ENCODE measurements at places on chromosomes 6 and 20.

- DNase-seq: no peak
Observed at GRCh38 chr6:49038294-49038822, 424.7 kb downstream of the MMUT start.

DNA sequence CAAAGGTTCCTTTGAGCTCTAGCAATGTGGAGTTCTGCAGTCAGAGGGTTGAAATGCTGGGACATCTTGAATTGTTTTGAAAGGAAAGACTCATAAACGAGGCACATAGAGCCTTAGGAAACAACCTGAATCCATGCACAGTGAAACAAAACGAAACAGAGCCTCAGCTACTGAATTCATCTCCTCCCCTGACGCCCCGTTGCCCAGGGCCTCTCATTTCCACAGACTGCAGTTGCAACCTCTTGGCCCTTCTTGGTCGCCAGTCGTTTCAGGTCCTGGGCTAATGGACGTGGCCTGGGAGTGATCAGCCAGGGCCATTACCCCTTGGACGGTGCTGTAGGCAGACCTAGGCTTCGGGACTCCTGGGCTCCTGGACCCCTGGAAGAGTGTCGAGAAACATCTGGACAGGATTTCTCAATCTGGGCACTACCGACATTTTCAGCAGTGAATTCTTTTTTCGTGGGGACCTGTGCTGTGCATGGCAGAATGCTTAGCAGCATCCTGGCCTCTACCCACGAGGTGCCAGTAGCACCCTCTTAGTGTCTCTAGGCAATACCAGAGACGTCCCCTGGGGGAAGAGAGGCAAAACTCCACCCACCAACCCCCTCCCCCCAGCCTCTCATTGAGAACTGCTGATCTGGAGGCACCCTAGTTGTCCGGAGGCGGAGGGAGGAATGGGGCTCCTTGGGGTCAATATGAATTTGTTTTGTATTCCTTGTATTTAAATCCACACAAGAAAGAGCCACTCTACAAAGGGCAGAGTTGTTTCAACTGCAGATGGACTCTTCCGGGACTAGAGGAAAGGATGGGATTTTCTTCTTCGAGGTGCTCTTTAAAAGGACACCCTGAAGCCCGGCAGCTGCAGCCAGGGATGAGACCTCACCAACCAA, 50.2 kb downstream of the TMEM242 start:
- DNase-seq: no peak

DNA sequence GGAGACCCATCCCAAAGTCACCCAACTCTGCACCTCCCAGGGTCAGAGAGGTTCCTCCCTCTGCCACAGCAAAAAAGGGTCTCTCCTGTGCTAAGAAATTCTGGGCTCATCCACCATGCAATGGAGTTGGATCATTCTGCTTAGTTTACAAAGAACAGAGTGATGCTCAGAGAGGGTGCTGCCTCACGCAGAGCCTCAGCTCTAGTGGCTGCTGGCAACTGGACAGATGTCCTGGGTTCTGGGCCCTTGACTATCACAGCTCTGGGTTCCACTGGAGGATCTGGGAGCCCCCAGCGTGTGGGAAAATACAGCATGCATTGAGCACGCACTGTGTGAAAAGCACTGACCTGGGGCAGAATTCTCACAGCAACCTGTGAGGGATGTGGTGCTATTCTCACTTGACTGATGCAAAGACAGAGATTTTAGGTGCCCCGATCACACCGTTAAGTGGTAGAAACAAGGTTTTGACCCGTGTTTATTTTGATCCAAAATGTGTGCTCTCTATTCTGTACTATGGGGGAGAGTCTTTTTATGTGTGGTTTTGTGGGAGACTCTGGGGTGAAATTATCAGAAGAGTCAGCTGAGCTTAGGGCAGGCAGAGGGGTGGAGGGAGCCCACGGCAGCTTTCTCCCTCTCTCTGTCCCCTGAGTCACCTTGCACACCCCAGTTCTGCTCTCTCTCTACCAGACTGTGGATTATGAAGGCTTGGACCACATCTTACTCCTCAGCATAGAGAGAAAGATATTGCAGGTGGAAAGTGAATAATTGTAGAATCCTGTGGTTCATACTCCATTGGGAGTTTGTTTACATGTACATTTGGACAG, 19.9 kb downstream of the TREML4 start:
- DNase-seq: no peak

- no peak for DNase-seq
Observed at GRCh38 chr6:13354331-13355042, 26.1 kb upstream of the TBC1D7 start.

DNA sequence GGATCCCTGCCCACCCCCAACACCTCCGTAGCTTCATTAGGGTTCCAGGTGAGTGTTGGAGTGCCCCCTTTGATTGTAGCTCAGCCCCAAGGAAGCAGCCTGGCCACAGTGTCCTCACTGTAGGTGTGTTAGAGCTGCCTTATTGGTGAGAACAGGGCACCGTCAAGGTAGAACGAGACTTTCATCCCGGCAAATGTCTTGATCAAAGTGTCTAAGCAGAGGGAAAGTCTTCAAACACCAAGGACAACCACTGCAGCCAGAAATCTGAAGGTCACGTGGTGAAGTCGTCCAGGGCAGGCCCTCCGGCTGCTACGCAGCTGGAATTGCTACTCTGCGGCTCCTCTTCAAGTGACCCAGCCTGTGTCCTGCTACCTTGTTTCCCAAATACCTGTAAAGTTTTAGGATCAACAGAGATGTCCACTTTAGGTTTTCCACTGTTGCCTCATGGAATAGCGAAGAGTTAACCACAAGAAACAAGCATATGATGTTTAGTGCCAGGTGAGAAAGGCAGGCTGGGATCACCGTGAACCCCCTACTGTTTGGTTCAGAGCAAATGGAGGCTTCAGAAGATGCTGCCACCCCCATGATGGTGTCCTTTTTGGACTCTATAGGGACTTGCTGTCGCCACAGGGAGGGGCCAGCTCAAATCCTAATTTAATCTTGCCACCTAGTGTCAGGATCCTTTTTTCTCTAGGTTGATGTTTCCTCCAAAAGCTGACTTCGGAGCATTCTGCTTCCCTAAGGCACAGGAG, 1.7 kb upstream of the DLL1 start:
- DNase-seq: no peak

- DNase-seq: no peak
Observed at GRCh38 chr6:69894578-69895347, 28.4 kb downstream of the COL19A1 start.

DNA sequence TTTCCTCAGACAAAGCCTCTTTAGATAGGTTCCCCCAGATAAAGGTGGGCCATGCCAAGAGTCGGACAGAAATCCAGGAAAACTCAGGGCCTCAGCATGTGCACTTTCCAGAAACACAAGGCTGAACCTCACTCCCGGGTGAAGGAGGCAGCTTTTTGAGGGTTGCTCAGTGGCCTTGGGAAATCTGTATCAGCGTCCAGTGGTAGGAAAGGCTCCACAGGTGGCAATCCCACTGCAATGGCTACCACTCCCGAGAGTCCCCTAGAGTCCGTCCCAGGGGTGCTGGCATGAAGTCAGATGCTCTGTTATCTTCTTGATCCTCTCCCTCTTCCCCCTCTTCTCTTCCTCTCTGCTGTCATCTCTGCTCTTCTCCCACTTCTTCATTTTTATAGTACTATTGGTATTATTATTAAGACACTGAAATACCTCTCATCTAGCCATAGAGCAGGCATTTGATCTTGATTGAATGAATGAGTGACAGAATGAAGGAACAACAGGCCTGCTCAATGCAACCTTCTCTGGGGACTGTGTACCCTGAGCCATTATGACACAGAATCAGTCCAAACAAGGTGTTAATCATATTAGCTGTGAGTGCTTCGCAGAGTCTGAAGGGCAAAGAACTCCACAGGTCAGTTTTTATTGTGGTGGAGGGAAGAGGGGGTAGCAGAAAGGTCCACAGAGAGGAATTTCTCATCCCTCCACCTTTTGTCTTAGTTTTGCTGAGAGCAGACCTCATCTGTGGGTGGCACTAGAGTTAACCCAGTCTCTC, 13.3 kb downstream of the SLC22A1 start:
- DNase-seq: no peak

DNA sequence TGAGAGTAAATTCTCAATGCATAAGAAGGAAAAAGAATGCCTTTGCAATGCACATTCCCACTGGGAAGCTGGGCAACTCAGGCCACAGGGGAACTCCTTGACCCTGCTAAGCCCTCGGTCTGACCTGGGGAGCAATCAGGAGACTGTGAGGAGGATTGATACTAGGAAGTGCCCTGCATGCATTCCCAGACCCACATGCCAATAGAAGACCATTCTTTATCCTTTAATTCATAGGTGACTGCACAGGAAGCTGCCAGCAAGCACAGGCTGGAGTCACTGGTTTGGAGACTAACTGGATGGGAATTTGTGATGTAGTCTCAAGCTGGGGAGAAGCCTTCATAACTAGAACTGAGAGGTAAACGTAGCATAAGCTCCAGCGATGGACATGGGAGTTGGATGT, 1012.7 kb downstream of the EYS start:
- DNase-seq: no peak

- no peak for DNase-seq
Observed at GRCh38 chr6:167791780-167792478, 34.8 kb upstream of the AFDN start.

- no peak for DNase-seq
Observed at GRCh38 chr6:53398247-53399026, 49.7 kb upstream of the ELOVL5 start.

DNA sequence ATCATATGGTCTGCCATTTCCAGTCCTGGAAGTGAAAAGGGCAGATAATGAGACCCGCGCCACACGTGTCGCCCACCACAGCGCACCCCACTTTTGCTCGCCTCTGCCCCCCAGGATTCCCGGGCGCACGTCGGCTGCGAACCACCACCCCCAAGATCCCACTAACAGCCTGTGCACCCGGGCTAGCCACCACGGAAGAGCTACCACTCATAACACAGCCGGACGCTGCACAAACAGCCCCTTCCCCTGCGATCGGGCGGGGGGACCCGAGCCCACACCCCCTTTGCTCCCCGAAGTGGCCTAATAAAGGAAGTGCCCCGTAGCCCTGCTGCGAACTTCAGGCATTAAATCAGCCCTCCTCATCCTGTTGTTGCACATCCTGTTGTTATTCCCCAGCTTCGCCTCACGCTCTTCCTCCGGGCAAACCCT, 506 bp downstream of the CITED2 start:
- no peak for DNase-seq
